ENCODE measurements at places on chromosomes 13 and 19.
A peak's percentile ranks its signal among the peaks of the same experiment; 100 is the strongest.

GRCh38 chr19:33818411-33818810 lies 21.7 kb downstream of the KCTD15 start:
- DNase-seq, result no peak

DNA sequence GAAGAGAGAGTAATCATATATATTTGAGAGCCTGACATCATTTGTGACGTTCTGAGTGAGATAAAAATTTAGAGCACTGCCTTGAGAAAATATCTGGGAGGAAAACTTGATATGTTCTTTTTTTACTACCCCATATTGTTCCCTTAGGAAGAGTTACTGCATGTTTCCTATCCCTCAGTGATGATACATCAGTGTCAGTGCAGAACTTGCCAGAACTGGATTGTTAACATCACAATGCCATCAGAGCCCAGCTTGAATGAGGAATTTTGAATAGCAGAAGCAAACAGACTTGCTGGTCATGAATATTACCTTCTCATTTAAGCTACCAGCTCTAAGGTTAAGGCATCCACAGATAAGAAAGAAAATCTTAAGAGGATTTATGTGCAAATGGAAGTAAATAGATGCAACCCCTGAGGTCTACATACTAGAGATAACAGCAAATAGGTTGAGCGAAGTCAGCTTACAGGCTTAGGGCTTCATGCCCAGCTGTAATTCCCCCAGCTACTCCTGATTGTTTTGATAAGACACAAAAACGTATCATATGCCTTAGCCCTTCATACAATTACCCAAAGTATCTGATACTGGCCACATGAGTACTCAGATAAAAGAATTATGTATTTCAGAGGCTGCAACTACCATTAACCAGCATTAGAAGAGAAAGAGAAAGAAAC lies 313.7 kb upstream of the ATXN8OS start:
- no peak for DNase-seq

- no peak for DNase-seq
These were observed 7.5 kb upstream of the TNFSF14 start for GRCh38 chr19:6677495-6677882.

GRCh38 chr13:25001476-25002206 lies 94.3 kb upstream of the PABPC3 start:
- no peak for DNase-seq

DNA sequence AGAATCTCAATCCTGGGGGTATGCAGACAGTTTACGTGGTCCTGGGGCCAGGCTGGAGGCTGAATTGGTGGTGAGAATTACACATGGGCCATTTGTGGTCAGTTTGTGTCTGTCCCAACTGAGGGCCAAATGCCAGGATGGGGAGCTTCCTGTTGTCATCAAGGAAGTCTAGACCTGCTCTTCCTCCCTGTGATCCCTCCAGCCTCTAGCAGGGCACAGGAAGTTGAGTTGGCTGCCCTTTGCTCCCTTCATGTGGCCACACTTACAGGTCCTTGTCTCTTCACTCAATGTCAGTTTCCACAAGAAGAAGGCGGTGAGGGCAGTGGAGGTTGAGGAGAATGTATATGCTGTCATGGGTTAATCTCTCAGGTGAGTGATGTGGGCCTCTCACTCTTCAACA lies 30.1 kb downstream of the SIGLEC7 start:
- no peak for DNase-seq

GRCh38 chr13:30466841-30467252 lies 1.1 kb upstream of the HMGB1 start:
- peak; percentile 56 for DNase-seq

- DNase-seq, result peak; percentile 62
These were observed at the start of the genes PRDX2 and THSD8 for GRCh38 chr19:12801466-12802266. PRDX2 (minus strand) TSS chr19:12801800; CDS start chr19:12801261, 539 bp downstream. THSD8 (plus strand) TSS chr19:12802069; CDS start chr19:12802072, 3 bp downstream.

DNA sequence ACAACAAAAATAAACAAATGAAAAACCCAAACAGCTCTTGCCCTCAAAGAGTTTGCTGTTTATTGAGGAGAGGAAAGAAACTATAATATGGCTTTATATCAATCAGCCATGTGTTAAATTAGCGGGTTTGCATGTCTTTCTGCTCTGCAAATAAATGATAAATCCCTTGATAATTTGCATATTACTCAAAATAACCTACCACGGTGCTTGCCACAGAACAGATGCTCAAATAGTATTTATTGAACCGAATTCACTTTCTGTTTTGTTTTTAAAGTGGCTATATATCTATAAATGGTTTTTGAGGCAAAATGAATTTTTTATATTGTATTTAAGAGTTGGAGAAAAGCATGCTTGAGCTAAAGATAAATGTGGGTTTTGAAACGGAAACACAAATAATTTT lies 428.1 kb downstream of the ITGBL1 start:
- DNase-seq, result no peak

DNA sequence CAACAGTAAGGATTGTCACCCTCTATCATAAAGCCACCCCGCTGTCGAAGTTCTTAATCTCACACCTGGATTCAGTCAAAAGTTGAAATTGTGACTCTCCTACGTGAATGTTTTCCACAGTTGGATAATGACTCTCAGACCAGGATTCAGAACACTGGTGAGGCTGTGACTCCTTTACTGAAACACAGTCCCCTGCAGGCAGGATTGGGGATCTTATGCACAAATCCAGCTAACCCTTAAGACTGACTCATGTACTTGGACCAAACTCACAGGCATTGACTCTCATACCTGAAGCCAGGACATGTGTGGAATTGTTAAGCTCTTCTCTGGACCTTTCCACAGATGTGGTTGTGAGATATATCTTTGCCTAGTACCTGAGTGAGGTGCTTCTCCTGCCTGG lies 46.8 kb downstream of the ZNF85 start:
- no peak for DNase-seq

DNA sequence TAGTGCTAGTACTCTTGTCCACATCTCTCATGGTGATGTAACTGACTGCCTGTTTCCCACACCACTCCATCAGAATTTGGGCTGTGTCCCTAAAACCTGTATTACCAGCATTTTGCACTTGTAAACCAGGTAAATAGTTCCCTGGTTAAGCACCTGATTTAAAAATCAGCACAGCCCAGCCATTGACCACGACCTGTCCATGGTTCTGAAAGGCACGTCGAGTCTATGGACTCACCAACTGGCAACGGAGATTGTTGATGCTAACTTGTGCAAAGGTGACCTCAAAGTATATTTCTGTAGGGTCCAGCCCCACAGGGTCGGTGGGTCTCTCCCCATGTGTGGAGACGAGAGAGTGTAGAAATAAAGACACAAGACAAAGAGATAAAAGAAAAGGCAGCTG lies 46.7 kb upstream of the ZNF835 start:
- DNase-seq, result no peak

GRCh38 chr13:84088996-84089395 lies 206.7 kb upstream of the SLITRK1 start:
- DNase-seq, result no peak

DNA sequence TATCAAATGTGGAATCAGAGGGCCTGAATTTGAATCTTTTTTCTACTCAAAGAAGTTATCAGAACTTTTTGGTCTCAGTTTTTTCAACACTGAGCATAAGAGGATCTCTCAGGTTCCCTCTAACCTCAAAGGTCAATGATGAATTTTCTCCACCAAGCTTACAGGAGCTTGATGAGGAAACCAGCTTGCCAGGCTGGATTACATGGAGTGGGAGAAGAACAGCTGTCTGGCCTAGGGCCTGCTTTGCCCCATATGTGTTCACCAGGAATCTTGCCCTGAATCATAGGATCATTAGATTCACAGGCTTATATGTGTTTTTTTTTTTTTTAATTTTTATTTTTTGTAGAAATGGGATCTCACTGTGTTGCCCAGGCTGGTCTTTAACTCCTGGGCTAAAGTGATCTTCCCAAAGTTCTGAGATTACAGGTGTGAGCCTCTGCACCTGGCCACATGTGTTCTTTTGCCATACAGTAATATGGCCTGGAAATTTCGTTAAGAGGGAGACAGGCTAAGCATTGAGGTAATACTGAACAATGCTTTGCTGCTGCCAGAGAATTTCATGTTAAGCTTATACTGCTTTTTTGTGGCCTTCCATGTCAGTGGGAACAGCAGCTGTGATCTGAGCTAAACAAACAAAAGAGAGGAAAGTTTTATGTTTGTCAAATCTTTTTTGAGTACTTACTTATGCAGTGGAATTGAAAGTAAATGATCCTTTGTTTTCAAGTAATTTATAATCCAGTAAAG lies 110.6 kb downstream of the DNAJC3 start:
- no peak for DNase-seq

DNA sequence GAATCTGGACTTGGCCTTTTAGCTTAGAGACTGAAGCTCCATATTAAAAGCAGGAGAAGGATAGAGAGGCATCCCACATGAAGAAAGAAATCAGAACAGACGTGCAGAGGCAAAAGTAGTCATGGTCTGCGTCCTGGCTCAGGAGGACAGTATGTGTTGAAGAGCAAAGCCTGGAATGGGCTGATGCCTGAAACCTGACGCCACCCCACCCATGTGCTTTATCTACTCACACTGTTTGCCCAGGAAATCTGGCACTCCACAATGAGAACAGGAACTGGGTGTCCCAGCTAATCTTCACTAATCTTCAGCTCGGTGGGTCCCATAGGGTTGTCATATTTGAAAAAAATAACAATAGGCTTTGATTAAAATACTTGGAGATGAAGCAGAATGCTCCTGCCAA lies 549.0 kb upstream of the GPC6 start:
- DNase-seq, result no peak

DNA sequence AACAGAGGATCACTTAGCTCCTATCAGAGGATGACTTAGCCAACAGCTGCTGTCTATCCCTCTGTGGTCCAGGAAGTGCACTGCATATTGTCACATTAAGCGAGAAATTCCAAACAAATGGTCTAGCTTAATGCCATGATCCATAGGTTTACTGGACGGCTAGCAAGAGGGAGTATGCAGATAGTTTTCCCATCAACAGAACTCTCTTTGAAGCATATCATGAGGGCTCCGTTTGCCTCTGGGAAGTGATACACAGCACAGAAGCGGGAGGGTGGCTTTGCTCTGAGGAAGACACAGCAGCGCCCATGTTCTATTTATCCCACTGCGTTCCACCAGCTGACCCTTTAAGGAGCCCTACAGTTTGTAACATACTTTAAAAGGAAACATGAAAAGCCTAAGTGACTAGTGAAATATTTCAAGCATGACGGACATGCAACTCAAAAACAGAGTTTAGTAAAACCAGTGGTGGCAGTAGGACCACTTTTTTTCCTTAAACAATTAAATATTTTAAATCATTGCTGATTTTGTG lies 52.7 kb downstream of the COL4A1 start:
- no peak for DNase-seq

- peak; percentile 59 for DNase-seq
These were observed 545 bp downstream of the NACC1 start for GRCh38 chr19:13118424-13119193.

DNA sequence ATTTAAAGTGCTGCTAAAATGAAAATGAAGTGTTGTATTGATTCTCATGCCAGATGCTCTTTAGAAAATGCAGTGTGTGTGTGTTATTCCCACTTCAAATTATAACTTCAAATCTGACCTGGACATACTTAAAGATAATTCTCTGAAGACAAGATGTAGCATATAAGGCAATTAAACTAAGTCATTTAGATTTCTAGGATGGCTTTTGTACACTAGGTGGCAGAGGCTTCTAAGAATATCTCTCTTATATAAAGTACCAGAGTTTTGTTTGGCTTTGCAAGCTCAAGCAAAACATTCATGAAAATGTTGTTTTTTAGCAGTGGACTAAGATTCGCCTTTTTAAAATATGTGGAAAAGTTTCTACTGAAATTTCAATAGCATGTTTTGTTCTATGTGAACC lies 407.2 kb downstream of the GPC5 start:
- no peak for DNase-seq

GRCh38 chr19:17539238-17540117 lies 16.0 kb upstream of the COLGALT1 start:
- DNase-seq, result peak; percentile 98

DNA sequence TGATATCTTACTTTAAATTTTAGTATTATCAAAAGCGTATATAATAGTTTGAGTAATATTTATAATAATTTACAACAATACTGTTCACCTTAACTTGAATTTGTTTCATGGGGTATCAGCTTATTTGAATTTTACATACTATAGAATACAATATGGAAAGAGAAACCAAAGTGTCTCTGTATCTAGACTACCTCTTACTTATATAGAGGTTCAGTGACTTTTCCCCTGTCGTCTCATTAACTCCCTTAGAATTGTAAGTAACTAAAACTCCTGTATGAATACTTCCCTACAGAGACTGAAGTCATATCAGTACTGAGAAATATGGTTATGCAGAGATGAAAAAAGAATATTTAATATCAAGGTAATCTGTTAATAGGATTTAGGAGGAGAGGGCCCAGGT lies 26.8 kb downstream of the COG6 start:
- no peak for DNase-seq

GRCh38 chr19:38543807-38544568 lies 73.8 kb downstream of the MAP4K1 start:
- peak; percentile 80 for DNase-seq

GRCh38 chr19:42191855-42192254 lies 25.6 kb downstream of the DEDD2 start:
- DNase-seq, result peak; percentile 68

DNA sequence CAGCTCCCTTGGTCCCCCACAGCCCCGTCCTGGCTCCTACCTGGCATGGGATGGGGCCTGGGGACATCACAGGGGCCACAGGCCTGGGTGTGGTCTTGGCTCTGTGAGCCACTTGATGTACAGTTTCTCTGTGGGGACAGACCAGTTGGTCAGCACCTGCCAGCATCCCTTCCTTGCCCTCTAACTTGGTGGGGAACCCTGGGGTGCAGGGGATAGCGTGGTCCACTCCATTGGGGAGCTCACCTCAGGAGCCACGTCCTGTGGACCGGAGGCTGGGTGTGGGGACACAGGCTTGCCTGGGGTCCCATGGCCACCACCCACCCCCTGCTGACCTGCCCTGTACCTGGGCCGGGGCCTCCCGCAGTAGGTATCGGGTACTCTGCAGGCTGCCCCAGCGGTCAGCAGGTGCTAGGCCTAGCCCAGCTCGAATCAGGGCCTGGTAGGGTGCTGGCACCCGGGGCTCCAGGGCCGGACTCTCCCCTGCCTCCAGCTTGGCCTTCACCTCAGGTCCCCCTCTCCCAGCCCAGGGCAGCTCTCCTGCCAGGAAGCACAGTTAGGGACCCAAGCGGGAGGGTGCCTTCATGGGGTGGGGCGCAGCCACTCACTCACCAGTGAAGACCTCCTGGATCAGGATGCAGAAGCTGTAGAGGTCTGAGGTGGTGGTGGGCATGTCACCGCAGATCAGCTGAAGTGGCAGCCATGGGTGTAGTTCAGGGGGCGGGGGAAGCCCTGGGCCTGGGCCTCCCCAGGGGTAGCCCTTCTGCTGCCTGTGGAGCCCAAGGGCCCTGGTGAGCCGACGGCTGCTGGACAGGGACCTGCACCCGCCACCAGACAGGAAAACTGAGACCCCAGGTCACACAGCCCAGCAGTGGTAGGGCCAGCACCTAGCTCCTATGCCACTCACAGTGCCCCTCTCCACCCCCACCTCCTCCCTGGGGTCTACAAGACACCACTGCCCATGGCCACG lies 14.9 kb downstream of the ARHGAP33 start:
- DNase-seq, result no peak

DNA sequence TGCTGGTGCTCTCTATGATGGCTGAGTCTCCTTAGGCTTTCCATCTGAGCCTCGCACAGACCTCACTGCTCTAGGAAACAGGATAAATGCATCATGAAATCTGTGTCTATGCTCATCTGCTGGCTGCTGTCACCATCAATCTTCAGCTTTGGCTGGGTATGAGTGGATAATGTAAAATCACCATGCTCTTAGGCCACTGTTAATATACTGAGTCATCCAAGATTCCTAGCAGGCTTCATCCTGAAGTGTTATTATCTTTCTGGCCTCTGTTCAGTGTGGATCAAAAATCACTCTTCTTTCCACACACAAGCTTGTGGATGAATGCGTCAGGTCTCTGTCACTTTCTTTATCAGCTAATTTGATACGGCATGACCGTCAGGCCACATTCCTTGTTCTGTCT lies 317.4 kb downstream of the NALCN start:
- no peak for DNase-seq

- DNase-seq, result no peak
These were observed 18.9 kb upstream of the ZNRF4 start for GRCh38 chr19:5436106-5436947.

All from suppressor macrophage treated with lipopolysaccharide for 1 hour (primary cell).